ENCODE measurements at places on chromosomes 1 and 21.

- DNase-seq: no peak
These were observed 2.0 kb downstream of the CSRP1 start for GRCh38 chr1:201504799-201505502.

DNA sequence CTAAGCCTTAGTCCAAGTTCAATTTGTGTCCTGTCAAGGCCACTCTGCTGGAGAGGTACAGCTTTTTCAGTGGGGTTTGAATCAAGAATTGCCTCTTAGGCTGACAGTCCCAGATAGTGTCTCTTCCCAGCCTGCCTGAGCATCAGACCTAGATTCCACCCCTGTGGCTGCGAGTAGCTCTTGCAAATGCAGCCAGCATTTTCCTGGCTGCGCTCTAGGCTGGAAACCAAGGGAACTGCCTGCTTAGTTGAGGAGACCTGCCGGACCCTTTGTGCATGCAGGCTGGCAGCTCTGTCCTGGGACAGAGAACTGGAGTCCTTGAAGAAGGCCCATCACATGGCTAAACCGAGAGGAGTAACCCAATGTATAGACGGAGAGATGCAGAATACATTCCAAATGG is 293.7 kb downstream of the PCP4 start:
- DNase-seq: no peak

DNA sequence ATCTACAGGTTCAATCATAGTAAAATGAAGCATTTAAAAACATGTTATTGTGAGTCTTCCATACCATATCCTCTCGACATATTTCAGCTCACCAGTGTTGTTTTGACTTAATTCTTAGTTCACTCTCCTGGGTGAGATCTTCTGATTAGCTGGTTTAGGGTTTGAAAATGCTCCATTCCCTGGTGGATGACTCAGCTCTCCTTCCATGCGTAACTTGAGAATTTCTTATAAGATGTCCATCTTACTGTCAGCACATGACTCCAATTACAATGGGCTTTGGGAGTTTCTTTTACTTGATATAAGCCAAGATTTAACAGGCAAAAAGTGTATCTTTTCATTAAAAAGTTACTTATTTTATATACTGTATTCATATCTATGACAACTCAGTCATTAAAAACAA is 476.5 kb downstream of the BRINP3 start:
- no peak for DNase-seq

DNA sequence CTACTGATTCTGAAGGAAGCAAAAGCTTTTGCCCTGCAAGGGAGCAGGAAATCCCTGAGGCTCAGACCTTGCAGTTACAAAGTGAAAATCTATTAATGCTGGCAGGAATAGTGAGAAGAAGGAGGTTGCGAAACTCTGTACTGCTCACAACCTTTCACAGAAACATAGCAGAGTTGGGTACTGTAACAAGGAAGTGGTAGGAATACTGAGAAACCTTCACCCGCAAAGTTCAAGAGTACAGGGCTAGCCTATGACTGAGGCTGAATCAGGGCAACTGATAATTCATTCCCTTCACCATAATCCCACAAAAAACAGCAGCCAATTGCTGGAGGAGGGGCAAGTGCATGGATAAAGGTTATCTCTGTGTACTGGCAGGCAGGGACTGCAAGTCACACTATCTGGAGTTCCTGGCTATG is 23.9 kb upstream of the KCTD3 start:
- DNase-seq: no peak

- DNase-seq: no peak
These were observed 2.1 kb downstream of the C1orf35 start for GRCh38 chr1:228100822-228101613.

DNA sequence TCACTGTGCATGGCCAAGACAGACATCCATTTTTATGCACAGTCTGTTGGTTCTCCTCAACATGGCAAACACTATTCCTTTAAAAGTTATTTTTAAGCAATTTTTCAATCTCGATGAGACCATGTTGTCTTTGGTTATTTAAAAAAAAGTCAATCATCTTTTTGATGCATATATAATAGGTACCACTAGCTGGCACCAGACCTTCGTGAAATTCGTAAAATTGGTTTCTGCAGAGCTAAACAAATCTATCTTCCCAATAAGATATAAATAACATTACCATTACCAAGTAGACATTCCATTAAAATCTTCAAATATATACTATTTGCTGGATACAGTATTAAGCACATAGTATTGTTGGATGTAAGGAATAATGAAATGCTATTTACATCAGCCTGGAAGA is 220.0 kb upstream of the GREM2 start:
- no peak for DNase-seq

GRCh38 chr1:44594871-44595735 is 79.2 kb downstream of the TMEM53 start:
- peak; percentile 64 for DNase-seq

GRCh38 chr1:232178191-232178590 is 451.7 kb downstream of the SIPA1L2 start:
- no peak for DNase-seq

GRCh38 chr1:56032096-56032676 is 547.2 kb downstream of the PLPP3 start:
- no peak for DNase-seq

- DNase-seq: no peak
These were observed 333.0 kb downstream of the PAPPA2 start for GRCh38 chr1:176795929-176796328.

DNA sequence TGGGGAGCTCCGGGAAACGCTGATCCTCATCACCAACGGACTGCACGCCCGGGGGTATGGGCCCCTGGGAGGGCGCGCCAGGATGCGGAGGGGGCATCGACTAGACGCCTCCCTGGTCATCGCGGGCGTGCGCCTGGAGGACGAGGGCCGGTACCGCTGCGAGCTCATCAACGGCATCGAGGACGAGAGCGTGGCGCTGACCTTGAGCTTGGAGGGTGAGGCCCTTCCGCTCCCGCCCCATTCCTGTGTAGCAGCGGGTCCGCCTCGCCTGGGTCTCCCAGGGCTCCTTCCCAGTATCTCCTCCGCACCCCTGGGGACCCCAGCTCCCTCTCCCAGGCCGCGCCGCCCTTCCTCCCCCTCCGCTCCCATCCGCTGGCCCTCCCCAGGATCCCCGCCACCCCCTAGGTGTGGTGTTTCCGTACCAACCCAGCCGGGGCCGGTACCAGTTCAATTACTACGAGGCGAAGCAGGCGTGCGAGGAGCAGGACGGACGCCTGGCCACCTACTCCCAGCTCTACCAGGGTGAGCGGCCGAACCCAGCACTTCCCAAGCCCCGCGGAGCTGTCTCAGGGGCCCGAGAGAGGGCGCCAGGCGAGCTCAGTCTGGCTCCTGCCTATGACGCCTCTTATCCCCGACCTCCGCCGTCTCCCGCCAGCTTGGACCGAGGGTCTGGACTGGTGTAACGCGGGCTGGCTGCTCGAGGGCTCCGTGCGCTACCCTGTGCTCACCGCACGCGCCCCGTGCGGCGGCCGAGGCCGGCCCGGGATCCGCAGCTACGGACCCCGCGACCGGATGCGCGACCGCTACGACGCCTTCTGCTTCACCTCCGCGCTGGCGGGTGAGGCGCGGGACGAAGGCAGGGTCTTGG is 5.0 kb downstream of the HAPLN2 start:
- peak; percentile 58 for DNase-seq

DNA sequence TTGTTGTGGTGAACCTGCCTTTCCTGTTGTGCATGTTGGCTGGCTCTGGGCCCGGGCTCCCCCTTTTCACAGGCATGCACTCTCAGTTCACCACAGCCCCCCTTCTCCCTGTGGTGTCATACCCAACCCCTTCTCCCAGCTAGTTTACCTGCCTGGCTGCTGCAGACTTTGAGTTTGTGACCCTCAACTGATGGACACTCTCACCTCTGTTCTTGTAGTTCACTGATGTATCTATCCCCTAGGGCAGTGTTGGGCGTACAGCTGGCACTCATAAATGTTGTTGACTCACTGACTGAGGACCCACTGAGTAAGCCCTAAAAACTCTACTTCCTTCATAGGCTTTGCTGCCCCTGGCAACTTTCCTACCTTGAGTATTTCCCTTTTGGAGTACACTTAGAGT is 54.9 kb downstream of the WDR64 start:
- DNase-seq: no peak

- no peak for DNase-seq
These were observed 310.2 kb upstream of the ADAMTS5 start for GRCh38 chr21:27277110-27277509.

GRCh38 chr1:98417820-98418219 is 243.7 kb upstream of the SNX7 start:
- no peak for DNase-seq

GRCh38 chr1:212664409-212665199 is 35.0 kb downstream of the BATF3 start:
- no peak for DNase-seq

DNA sequence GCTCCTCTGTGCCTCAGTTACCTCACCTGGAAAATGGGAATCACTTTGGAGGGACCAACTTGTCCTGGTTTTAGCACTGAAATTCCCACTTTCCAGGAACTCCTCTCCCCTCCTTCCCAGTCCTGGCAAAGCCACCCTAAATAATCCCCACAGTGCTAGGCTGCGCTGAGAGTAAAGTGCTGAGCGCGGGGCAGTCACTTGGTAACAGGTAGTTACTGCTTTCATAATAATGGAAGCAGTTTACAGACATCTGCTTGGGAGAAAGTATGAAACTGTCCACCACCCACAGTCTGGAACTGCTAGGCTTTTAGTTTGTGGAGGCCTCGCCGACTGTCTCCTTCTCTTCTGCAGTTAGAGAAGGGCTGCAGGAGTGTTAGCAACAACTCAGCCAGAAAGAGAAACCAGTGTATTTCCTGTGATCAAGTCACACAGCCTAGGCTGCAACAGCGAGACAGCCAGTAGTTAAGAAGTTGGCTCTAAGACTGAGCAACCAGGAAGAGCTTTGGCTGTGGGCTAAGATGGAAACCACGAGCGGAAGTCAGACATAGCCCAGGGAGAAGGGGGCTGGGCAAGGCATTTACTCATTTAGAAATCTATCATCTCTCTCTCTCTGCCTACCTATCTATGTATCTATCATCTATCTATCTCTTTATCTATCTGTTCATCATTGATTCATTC is 30.8 kb upstream of the ABCG1 start:
- DNase-seq: peak; percentile 33

DNA sequence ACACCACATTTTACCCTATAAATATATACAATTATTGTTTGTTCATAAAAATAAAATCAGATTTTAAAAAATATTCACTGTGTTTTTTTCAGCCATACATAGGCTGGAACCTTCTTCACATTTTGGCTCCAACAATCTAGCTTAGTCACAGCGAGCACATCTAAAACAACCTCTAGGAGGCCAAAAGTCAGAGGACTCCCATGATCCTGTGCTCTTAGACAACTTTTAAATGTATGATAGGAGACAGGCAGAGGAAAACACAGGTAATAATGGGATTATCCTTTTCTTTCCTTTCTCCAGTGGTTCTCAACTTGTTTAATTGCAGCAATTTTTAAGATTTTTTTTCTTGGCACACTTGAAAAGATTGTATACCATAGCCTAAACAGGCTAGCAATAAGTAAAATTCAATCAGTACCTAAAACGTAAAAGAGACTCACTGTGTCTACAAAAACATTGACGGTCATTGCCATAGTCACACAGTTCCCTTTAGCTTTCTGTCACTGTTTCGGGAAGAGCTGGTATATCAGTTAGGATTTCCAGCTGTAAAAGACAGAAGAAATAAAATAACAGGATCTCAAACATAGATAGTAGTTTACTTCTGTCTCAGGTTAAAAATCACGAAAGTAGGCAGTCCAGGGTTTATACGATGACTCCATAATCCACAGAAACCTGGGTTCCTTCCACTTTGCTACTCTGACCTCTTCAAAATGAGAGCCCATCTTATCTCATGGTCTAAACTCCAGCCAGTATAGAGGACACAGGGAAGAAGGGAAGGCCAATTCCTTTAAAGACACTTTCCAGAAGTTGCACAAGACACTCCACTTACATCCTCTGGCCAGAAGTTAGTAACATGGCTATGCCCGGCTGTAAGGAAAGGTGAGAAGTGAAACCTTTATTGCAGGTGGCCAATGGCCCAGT is 39.2 kb upstream of the CR1L start:
- DNase-seq: no peak

DNA sequence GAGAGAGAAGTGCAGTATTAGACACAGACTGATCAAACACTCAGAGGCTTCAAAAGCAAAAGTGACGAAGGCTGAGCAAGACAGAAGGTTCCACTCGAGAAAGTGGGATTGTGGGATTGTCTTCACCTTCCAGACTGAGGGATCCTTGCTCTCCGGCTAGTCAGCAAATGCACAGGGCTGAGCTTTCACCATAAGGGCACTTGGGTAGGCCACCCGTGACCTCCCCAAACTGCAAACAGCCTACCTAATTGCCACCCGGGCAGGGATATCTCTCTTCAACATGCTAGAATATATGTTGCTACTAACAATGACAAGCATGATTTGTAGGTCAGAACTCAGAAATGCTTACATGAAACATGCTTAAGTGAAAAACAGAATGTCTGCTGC is 35.3 kb upstream of the RIPK4 start:
- DNase-seq: no peak

DNA sequence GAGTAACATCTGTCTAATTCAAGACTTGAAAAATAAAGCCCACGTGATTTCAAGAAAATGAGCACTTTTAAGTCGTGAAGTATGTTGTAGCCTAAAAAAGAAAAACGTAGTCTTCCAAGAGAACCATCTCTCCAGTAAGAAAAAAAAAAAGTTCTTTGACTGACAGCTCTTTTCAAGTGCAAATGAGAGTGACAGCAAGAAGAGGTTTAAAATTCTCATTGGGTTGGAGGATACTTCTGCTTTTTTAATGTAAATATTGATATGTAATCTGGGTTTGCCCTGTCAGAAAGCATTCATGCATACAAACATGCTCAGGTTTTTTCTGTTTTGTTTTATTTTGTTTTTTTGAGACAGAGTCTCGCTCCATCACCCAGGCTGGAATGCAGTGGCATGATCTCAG is 32.3 kb upstream of the PRDM2 start:
- no peak for DNase-seq

GRCh38 chr1:241276391-241276790 is 80.6 kb downstream of the RGS7 start:
- no peak for DNase-seq

DNA sequence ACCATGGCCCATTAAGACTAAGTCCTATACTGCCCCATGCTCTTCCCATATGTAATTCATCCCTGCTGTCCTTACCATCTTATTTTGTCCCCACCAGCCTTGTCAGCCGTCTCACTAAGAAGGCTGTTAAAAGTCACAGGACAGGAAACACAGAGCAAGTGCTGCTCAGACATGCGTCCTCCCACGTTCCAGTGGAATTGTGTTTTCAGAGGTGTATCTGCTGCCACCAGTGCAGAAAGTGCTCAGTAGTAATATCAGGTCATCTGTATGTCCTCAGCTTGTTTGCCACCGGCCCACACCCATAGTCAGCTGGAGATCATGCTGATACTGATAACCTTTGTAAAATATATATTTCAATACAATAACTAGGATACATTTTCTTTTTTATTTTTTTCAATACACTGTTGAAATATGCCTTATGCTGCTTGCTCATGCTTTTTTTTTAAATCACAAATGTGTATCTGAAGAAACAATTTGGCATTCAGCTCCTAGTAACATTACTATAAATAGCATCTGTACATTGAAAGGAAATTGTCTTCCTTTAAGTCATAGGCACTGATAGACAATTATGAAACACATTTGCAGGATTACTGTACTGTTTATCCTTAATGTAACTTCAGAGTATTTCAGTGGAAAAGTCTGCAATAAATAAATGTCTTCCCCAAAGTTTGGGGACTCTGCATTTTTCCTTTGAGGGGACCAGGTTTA is 156.9 kb downstream of the EDEM3 start:
- DNase-seq: peak; percentile 49

GRCh38 chr1:115670476-115671175 is 28.9 kb downstream of the VANGL1 start:
- DNase-seq: no peak

- DNase-seq: no peak
These were observed 281.2 kb upstream of the PLXNA2 start for GRCh38 chr1:208525417-208525816.
